ENCODE measurements at places on chromosomes 16 and 17. TPM values are rescaled to one million over a fixed set of nuclear protein-coding genes. Genes with fewer than 3 reads are reported as not detected.

The KSR1 gene
- 1.6 TPM for total RNA-seq

The RNF40 gene
- 62.8 TPM for total RNA-seq

The DPEP1 gene
- total RNA-seq = not detected

The ITPRIPL2 gene
- 46.8 TPM for total RNA-seq

The BMERB1 gene
- 18.5 TPM for total RNA-seq

The HLF gene
- total RNA-seq = 0.67 TPM

The CDRT4 gene
- 8.0 TPM for total RNA-seq

The GPR179 gene
- not detected for total RNA-seq

The MEIOC gene
- total RNA-seq = 0.17 TPM

The SLC6A4 gene
- total RNA-seq = not detected

The ZACN gene
- total RNA-seq = not detected

The USP43 gene
- 9.1 TPM for total RNA-seq

The DNAI2 gene
- total RNA-seq = not detected

The HEATR9 gene
- total RNA-seq = not detected

The ITGB4 gene
- total RNA-seq = 2,618 TPM

The CIBAR2 gene
- not detected for total RNA-seq

The CCL2 gene
- total RNA-seq = 3.3 TPM

The P2RX5 gene
- 4.5 TPM for total RNA-seq

The CPHXL2 gene
- total RNA-seq = not detected

All from mammary epithelial cell (primary cell).